ENCODE measurements at places on chromosomes 5 and 9.

- DNase-seq: no peak
Observed at GRCh38 chr5:151296478-151296830, 7.1 kb downstream of the SLC36A3 start.

DNA sequence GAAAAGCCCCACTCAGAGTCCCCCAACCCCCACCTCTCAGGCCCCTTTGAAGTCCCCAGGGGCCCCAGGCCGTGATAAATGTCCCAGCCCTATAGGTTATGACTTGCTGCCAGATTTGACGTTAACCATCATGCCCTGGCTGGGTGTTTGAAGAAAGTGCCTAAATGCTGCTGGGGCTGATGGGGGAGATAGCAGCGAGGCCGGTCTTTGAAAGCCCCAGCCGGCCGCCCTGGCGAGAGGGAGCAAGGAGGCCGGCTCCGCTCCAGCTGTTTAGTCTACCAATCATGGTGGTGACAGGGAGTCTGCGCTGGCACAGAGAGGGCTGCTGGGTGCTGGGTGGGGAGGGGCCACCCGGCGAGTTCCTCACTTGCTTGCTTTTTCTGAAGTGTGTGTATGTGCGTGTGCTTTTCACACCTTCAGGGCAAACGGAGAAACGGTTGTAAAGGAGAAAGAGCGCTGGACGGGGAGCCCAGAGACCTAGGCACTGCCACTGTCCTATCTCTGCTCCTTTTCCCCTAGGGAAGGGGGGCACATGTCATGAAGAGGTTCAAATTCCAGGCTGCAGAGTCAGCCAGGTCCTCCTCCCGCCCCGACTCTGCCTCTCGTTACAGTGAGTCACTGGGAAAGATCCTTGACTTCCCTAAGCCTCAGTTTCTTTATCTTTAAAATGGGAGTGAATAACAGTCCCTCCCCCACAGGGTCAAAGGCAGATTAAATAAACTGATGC, 126.1 kb upstream of the HAND1 start:
- peak; percentile 93 for DNase-seq

DNA sequence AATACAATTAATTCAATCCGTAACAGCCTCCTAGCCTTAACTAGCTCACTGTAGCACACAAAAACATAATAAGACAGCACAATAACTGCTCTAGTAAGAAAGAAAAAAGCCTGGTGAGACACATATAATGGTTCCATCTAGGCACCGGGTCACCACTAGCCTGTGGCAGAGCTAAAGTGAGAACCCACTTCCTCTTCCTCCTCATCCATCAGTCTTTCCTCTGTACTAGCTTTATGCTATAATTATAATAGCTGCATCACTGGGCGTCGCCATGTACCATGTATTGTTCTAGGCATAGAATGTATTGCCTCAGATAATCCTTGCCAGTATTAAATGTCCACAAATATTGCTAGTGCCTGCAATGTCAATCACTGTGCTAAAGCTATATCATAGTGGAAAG, 23.1 kb downstream of the ADRB2 start:
- DNase-seq: no peak

DNA sequence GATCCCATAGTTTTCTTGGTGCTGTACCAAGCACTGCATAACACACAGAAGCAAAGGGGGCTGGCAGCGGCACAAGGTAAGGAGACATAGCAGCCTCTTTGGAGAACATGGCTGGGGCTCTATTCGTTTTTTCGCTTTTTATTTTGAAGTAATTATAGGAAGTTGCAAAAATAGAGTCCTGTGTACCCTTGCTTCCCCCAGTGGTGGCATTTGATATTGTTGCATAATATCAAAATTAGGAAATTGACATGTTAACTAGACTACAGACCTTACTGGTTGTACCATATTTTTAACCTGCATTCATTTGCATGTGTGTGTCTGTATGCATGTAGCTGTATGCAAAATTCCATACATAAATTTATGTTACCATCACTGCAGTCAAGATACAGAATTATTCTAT, 6.6 kb upstream of the UBQLN1 start:
- DNase-seq: no peak

- DNase-seq: no peak
Observed at GRCh38 chr9:121500165-121500478, 478 bp upstream of the GGTA1 start.

DNA sequence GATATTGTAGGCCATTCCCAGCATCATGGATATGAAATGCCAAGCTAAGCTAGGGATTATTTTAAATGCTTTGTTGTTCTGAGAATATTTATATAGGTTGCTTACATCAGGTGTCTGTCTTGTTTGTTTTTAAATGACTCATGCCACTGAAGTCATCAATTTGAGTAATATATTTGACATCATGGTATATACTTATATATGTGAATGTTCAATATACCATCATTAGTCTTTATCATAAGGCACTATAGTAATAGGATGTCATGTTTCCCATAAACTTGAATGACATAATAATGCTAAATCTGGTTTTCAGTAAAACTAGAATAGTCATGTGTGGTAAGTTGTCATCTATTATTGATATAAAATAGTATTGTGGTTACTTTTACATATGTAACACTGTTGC, 13.1 kb downstream of the C9orf85 start:
- no peak for DNase-seq

GRCh38 chr5:107604990-107605389, 65.7 kb downstream of the EFNA5 start:
- DNase-seq: no peak

DNA sequence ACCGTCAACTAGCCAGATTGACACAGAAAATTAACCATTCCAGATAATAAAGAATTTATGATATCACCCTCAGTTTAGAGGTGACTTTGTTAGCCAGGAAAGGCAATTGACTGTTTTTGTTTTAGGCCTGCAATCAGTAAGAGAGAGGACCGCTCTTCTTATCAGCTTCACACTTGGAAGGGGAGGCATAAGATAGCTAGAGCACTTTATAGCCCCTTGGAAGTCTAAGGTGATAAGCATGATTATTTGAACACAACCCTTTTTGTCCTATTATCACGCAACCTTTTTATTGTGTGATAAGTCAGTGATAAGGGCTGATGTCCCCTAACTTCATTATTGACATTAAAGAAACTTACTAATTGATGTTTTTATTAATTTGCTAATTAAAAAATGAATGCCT, 162.6 kb upstream of the CDKN2B start:
- no peak for DNase-seq

- peak; percentile 42 for DNase-seq
Observed at GRCh38 chr5:891837-892393, 686 bp downstream of the BRD9 start.

- no peak for DNase-seq
Observed at GRCh38 chr9:126696401-126697145, 82.8 kb downstream of the LMX1B start.

GRCh38 chr9:16918920-16919319, 48.5 kb upstream of the BNC2 start:
- DNase-seq: no peak

- peak; percentile 39 for DNase-seq
Observed at GRCh38 chr9:133597316-133597957, 11.8 kb downstream of the FAM163B start.

DNA sequence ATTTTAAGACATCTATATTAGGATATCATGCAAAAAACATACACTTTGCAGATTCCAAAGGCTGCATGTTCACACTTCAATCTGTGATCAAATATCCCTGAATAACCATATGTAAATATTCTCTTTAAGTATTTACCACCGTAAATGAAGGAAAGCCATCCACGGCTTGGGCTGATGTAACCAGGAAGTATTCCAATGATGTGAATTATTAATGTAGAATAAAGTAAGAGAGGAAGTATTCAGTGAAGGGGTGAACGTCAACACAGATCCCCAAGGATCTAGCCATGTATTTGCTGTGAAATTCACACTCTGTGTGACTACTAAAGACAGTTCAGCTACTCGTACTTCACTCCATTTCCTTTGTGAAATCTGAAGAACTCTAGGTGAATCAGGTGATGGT, 75.2 kb downstream of the CDH6 start:
- no peak for DNase-seq

- DNase-seq: peak; percentile 80
Observed at GRCh38 chr5:173315495-173316338, 12.5 kb downstream of the STC2 start.

- DNase-seq: peak; percentile 60
Observed at GRCh38 chr5:151923866-151924476, 680 bp downstream of the GLRA1 start.

GRCh38 chr5:88954511-88954910, 71.5 kb upstream of the MEF2C start:
- DNase-seq: no peak

DNA sequence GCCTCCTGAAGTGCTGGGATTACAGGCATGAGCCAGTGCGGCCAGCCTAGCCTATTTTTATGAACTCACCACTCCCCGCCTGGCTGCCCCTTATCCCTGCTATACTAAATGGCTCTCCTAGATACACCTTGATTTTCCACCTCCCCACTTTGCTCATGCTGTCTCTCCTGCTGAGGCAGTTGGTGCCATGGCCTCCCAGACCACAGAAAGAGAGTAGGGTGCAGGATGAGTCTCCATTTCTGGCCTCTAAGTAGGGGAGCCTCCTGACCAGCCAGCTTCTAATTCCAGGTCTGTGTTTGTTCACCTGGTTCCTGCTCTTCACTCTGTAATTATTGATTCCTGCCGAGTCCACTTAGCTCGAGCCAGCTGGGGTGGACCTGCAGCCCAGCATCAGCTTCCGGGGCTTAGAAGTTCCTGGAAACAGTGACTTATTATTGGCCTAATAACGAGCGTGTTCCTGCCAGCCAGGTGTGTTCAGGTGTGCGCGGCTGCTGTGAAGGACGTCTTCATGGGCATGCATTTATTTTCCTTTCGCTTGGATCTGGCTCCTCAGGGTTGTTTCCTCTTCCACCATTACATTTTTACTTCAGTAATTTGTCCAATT, 34.0 kb downstream of the ZNF618 start:
- no peak for DNase-seq

DNA sequence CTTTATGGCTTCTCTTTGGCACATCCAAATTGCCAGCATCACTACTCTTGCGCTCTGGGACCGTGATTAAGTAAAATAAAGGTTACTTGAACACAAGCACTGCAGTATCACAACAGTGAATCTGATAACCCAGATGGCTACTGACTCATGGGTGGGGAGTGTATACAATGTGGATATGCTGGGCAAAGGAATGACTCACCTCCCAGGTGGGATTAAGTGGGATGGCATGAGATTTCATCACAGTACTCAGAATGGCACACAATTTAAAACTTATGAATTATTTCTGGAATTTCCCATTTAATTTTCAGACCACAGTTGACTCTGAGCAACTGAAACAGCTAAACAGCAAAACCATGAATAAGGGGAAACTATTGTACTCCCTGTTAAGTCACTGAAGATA, 4.3 kb downstream of the GFM2 start:
- no peak for DNase-seq

DNA sequence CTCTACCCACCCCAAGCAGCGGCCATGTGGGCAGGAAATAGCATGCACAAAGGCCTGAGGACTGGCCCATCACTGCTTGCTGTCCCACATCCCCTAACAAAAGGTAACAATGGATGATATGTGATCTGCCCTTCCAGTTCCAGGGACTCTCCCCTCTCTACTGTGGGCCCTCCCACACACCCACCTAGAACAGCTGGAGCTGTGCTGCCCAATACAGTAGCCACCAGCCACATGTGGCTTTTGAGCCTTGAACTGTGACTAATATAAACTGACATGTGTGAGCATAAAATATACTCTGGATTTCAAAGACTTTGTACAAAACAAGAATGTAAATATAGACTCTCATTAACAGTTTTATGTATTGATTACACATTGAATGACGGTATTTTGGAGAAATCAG, 78.1 kb downstream of the C5orf15 start:
- no peak for DNase-seq

DNA sequence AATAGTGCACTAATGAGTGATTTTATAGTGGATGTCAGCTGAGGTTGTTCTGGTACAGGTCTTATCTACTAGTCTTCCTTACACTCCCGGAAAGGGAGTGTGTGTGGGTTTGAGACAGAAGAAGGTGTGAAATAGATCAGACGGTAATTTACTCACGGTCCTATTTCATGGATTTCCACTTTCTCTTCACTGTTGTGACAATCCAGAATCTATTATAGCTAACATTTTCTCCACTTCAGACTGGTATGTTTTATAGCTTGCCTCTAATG, 7.0 kb upstream of the C9 start:
- DNase-seq: no peak

GRCh38 chr5:119031905-119032304, 39.0 kb upstream of the DMXL1 start:
- no peak for DNase-seq

- DNase-seq: no peak
Observed at GRCh38 chr9:89622933-89623861, 18.4 kb downstream of the GADD45G start.

- DNase-seq: no peak
Observed at GRCh38 chr5:104084896-104085295, 522.3 kb upstream of the NUDT12 start.

GRCh38 chr9:119004618-119004990, 364.6 kb downstream of the BRINP1 start:
- no peak for DNase-seq

- no peak for DNase-seq
Observed at GRCh38 chr5:36880761-36881160, 4.2 kb downstream of the NIPBL start.
